ENCODE measurements at places on chromosomes 5 and 9. TPM values are rescaled to one million over a fixed set of nuclear protein-coding genes. Genes with fewer than 3 reads are reported as not detected.

- no peaks in the 10 kb centered on the region for H3K36me3 ChIP-seq
- H3K27me3 ChIP-seq: no peaks in the 10 kb centered on the region
- H3K4me3 ChIP-seq: no peak overlapping the region
- no peak for DNase-seq
- H3K27ac ChIP-seq: no peak overlapping the region
Measured at GRCh38 chr5:102664616-102665335, 90.3 kb upstream of the PAM start.

HARS2 gene
- total RNA-seq: 10.7 TPM

DNA sequence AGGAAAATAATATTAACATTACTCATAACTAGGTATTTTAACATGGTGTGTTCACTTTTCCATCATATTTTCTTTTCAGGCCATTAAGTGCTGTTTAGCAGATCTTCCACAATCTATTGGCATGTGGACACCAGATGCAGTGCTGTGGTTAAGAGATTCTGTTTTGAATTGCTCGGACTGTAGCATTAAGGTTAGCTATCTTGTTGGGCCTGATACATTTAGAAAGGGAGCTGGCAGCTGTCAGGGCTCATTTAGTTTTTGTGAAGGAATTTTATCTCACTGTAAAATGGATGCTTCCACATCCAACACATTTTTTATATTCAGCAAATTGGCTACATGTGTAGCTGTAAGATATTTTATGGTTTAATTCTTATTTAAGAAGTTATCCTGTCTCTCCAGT is 20.7 kb upstream of the TMOD1 start:
- H3K4me3 ChIP-seq: no peak overlapping the region
- DNase-seq: no peak
- peak overlapping the region; percentile 72 for H3K27ac ChIP-seq

DNA sequence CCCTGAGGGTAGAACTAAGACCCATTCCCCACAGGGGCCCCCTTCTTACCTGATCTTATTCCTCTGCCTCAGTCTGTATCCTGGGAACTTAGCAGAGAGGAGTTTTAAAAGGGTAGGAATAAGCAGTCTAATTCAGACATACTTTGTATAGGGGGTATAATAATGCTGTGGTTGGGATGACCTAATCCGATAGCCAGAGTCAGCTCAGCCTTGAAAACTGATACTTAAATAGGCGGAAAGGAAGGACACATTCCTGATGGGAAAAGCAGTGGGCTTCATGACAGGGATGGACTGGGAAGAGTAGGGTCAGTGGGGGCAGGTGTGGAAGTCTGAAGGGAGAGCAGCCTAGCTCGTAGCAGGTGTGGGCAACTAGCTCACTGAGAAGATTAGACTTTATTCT is 52.2 kb upstream of the TESK1 start:
- no peak for DNase-seq
- peak overlapping the region; percentile 68 for H3K27ac ChIP-seq
- H3K36me3 ChIP-seq: peaks cover 56% of the 10 kb centered on the region
- H3K4me3 ChIP-seq: no peak overlapping the region

- no peaks in the 10 kb centered on the region for H3K36me3 ChIP-seq
- no peaks in the 10 kb centered on the region for H3K4me1 ChIP-seq
- no peak for DNase-seq
- H3K4me3 ChIP-seq: no peak overlapping the region
Measured at GRCh38 chr9:8564960-8565359, 765.4 kb upstream of the DMAC1 start.

DNA sequence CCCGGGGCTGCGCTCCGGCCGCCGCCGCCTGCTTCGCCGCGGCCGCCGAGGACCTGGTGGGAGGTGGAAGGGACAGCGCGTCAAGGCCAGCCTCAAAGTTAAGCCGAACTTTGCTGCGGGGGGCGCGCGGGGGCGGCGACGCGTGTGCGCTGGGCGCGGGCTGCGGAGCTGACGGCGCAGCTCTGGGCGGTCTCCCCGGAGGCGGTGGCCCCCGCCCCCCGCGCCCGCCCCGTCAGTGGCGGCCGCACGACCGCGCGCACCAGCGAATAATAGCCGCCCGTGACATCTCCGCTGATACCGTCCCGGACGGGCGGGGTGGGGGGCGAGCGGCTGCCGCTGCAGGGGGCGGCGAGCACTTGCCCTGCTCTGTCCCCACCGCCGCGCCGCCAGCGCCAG is 579 bp upstream of the FAM78A start:
- H3K4me1 ChIP-seq: peaks cover 7% of the 10 kb centered on the region
- DNase-seq: no peak
- no peaks in the 10 kb centered on the region for H3K27me3 ChIP-seq
- no peaks in the 10 kb centered on the region for H3K36me3 ChIP-seq

DNA sequence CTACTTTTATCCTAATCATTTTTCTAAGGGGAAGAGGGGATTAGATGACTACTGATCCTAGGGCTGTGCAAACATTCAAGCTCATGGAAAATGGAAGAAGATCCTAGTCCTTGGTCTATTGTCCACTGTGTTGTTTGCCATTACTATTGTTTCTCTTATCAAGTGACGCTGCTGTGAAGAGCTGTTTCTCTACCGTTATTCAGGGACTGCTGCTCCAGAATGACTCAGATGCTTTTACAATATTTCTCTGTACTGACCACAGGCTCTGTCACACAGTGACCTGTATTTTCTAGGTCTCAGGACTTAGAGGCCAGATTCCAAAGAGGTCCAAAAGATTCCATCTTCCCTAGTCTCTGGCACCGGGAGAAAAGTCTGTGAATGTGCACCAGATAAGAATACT is 159.5 kb upstream of the CHD1 start:
- no peak overlapping the region for H3K4me3 ChIP-seq
- DNase-seq: no peak
- H3K4me1 ChIP-seq: no peaks in the 10 kb centered on the region
- H3K27me3 ChIP-seq: no peaks in the 10 kb centered on the region
- no peak overlapping the region for H3K27ac ChIP-seq
- H3K36me3 ChIP-seq: no peaks in the 10 kb centered on the region

GALNT12 gene
- total RNA-seq: 0.53 TPM

DNA sequence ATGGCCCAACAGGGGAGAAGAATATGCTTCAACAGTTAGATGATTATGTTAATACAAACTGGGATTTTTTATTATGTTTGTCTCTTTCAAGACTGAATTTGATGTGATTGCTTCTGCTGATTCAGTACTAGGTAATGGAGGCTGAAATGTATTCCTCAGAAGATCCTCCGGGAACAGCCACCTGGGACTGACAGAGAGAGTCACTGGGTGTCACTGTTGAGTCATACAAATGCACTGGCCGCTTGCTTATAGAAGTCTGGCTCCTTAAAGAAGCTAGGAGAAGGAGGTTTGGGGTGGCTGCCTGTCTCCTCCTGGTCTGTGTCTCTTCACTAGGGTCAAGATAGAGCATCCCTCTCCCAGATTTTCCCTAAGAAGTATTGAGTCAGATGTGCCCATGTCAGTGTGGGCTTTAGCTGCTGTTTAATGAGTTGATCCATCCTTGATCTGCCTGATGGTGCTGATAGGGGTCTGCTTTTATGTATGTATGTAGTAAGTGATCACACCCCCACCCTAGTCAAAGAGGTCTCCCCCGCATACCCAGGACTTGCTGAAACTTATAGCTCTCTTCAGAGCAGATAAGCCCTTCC is 773.4 kb downstream of the BRINP1 start:
- no peaks in the 10 kb centered on the region for H3K27me3 ChIP-seq
- H3K4me3 ChIP-seq: no peak overlapping the region
- no peaks in the 10 kb centered on the region for H3K4me1 ChIP-seq
- H3K36me3 ChIP-seq: no peaks in the 10 kb centered on the region
- H3K27ac ChIP-seq: no peak overlapping the region

- no peak for DNase-seq
- H3K36me3 ChIP-seq: no peaks in the 10 kb centered on the region
- H3K27me3 ChIP-seq: no peaks in the 10 kb centered on the region
- no peak overlapping the region for H3K27ac ChIP-seq
- no peaks in the 10 kb centered on the region for H3K4me1 ChIP-seq
Measured at GRCh38 chr5:169656125-169656901, 19.2 kb downstream of the DOCK2 start.

WDR38 gene
- not detected for total RNA-seq

GRCh38 chr9:101689039-101689438 is 49.4 kb downstream of the GRIN3A start:
- H3K27ac ChIP-seq: no peak overlapping the region
- H3K27me3 ChIP-seq: no peaks in the 10 kb centered on the region
- DNase-seq: no peak
- H3K4me1 ChIP-seq: no peaks in the 10 kb centered on the region

GRCh38 chr5:169765176-169765996 is 128.3 kb downstream of the DOCK2 start:
- no peak overlapping the region for H3K4me3 ChIP-seq
- H3K27ac ChIP-seq: no peak overlapping the region
- no peaks in the 10 kb centered on the region for H3K4me1 ChIP-seq
- DNase-seq: no peak
- no peaks in the 10 kb centered on the region for H3K27me3 ChIP-seq

- H3K4me3 ChIP-seq: no peak overlapping the region
- no peaks in the 10 kb centered on the region for H3K4me1 ChIP-seq
- no peak overlapping the region for H3K27ac ChIP-seq
- H3K27me3 ChIP-seq: no peaks in the 10 kb centered on the region
Measured at GRCh38 chr9:71549023-71549422, 219.3 kb downstream of the CEMIP2 start.

NUP214 gene
- 234 TPM for total RNA-seq

DNA sequence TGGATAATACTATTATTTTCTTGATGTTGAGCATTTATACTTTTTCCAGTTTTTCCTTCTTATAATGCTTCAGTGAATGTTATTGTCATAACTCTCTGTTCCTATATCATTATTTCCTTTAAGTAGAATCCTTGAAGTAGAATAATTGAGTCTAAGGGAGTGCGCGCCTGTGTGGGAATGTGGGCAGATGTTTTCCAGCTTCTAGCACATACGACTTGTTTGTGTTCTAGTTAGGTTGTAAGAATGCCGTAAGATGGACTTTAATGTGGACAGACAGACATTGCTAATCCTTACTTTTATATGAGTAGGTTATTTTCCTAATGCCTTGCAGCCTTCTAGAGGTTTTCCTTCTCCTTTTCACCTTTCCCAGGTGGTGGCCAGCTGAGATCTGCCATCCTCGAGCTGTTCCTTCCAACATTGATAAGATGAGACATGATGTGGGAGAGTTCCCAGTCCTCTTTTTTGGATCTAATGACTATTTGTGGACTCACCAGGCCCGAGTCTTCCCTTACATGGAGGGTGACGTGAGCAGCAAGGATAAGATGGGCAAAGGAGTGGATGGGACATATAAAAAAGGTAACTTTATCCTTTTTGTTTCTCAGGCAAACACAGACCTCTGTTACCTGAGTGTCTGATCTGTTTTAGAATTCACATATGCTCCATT is 34.2 kb downstream of the RAB24 start:
- DNase-seq: no peak
- no peaks in the 10 kb centered on the region for H3K27me3 ChIP-seq
- H3K36me3 ChIP-seq: peaks cover 85% of the 10 kb centered on the region
- H3K4me3 ChIP-seq: no peak overlapping the region

- peak; percentile 98 for DNase-seq
- H3K27ac ChIP-seq: peak overlapping the region; percentile 98
- H3K27me3 ChIP-seq: no peaks in the 10 kb centered on the region
- no peaks in the 10 kb centered on the region for H3K36me3 ChIP-seq
- peaks cover 16% of the 10 kb centered on the region for H3K4me1 ChIP-seq
- peak overlapping the region; percentile 54 for H3K4me3 ChIP-seq
Measured at GRCh38 chr9:107637421-107638420, 148.2 kb upstream of the KLF4 start.

DNA sequence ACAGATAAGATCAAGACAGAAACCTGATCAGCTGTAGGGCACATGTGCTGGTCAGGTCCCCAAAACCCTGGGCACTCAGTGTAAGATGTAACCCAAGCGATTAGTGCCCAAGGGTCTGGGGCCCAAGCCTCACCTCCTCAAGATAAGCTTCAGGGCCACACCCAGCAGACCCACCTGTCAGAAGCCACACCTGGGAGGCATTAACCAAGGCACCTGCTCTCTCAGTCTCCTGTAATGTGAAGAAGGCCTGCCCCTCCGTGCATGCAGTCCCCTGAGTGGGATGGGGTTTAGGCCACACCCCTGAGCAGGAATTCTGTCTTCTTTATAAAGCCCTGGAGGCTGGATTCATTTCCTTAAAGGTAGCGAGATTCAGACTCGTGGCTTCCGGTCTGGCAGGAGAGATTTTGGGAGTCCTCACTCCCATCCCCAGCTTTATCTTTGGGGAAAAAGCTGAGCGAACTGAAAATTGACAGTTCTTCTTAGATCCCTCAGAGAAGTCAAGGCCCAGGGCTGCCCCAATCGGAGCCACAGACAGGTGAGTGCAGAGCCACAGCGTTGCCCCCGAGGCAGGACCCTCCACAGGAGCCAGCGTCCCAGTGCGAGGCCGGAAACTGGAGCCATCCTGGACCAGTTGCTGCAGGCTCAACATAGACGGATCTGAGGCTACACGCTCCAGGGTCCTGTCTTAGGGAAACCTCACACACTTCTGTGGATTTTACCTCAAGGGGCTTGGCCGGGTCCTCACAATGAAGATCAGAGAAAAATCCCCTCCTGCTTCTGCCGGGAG is 357.6 kb upstream of the IRX4 start:
- no peaks in the 10 kb centered on the region for H3K27me3 ChIP-seq
- no peak overlapping the region for H3K4me3 ChIP-seq
- no peak for DNase-seq
- no peak overlapping the region for H3K27ac ChIP-seq

CNOT6 gene
- total RNA-seq: 12.0 TPM

DNA sequence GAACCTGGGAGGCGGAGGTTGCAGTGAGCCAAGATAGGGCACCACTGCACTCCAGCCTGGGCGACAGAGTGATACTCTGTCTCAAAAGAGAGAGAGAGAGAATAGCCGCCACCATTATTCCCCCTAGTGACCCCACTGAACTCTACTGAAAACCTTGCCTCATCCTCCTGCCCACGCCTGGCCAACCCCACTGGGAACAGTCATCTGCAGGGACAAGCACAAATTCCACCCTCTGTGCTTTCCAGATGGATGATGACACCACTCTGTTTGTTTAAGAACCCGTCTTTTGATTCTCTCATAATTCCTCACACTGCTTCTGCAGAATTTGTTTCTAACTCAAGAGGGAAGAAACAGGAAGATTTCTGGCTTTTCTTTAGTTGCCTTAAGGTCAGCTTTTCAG is 12.2 kb downstream of the BHMT2 start:
- H3K4me1 ChIP-seq: no peaks in the 10 kb centered on the region
- no peak overlapping the region for H3K4me3 ChIP-seq
- H3K27me3 ChIP-seq: no peaks in the 10 kb centered on the region
- H3K27ac ChIP-seq: no peak overlapping the region
- no peaks in the 10 kb centered on the region for H3K36me3 ChIP-seq

SLC6A18 gene
- not detected for total RNA-seq

CAPSL gene
- not detected for total RNA-seq

DELE1 gene
- 40.7 TPM for total RNA-seq

All from ascending aorta (tissue), 2 donors.